ENCODE measurements at places on chromosomes 12 and 14.

DNA sequence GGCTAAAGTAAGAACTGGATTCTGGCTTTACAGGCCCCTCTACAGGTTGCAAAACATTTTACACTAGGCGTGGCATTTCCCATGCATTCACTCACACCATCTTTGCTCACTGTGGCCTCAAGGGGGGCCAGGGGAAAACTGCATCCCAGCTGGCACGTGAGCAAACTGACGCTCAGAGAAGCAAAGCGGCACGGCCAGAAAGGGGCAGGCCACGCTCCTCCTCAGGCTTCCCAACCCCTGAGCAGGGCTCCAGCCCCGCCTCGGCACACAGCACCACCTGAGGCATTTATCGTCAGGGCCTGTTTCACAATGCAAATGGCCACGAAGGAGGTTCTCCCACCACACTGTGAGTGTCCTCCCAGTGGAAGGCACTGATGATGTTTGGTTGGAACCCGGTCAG lies 90.8 kb downstream of the BCL11B start:
- no peak for DNase-seq

GRCh38 chr12:110744601-110745264 lies 2.0 kb upstream of the PPP1CC start:
- DNase-seq = no peak

GRCh38 chr14:74563233-74563585 lies 48.8 kb downstream of the LTBP2 start:
- no peak for DNase-seq

DNA sequence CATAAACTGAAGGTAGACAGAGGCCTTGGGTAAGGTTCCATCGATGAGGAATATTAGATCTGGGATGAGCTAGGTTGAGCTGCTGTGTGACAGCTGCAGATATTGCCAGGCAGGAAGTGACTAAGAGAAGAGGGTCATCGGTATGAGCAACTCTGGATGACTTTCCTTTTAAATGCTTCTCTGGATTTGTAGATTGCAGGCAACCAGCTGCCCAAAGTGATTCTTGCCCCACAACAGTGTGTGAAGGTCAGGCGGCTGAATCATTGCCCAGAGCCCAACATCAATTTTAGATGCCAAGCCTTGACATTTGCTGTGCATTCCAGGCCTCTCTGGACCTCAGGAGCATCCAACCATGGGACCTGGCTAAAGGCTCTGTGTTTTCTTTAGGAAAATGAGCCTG lies 255.9 kb downstream of the DPF3 start:
- DNase-seq = no peak

DNA sequence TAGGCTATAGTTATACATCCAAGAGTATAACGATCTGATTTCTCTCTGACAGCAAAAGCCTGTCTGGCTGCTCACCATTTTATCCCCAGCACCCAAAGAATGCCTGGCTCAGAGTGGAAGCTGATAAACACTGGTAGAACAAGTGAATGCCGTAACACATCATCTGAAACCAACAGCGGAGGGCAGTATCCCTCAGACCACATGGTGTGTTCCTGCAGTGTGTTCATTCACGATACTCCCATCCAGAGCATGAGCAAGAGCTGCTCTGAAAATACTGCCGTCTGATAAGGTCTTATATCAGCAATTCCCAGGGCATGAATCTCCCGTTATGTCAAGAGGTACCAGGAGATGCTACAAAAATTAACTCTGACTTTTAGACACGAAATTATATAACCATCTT lies 95.9 kb downstream of the TTC7B start:
- DNase-seq = no peak

- DNase-seq = no peak
These were observed 577.9 kb upstream of the TBX3 start for GRCh38 chr12:115261691-115262398.
